ENCODE measurements at places on chromosomes 4 and X. TPM values are rescaled to one million over a fixed set of nuclear protein-coding genes. Genes with fewer than 3 reads are reported as not detected.

Gene STATH
- not detected for polyA plus RNA-seq

Gene TLR10
- not detected for polyA plus RNA-seq

Gene ZBTB49
- polyA plus RNA-seq = 1.9 TPM

Gene RTL9
- polyA plus RNA-seq = 0.02 TPM

Gene GEMIN8
- polyA plus RNA-seq = 32.3 TPM

Gene PRSS12
- polyA plus RNA-seq = 19.4 TPM

Gene HMX1
- not detected for polyA plus RNA-seq

Gene MMRN1
- polyA plus RNA-seq = not detected

Gene TMEM156
- polyA plus RNA-seq = 0.60 TPM

Gene NLGN4X
- 0.15 TPM for polyA plus RNA-seq

Gene ADH1B
- polyA plus RNA-seq = not detected

Gene PAGE2
- not detected for polyA plus RNA-seq

Gene ENOPH1
- polyA plus RNA-seq = 16.5 TPM

Gene MAGEA12
- polyA plus RNA-seq = not detected

Gene KDR
- 0.11 TPM for polyA plus RNA-seq

Gene TSPAN7
- 0.40 TPM for polyA plus RNA-seq

Gene KLHL4
- 1.3 TPM for polyA plus RNA-seq

Gene KIT
- not detected for polyA plus RNA-seq

Gene LGI2
- polyA plus RNA-seq = not detected

Gene DTHD1
- polyA plus RNA-seq = not detected

Gene SNCA
- 63.3 TPM for polyA plus RNA-seq

Gene STK26
- polyA plus RNA-seq = 22.0 TPM

Gene SERTM2
- not detected for polyA plus RNA-seq

Gene CD38
- 0.01 TPM for polyA plus RNA-seq

Gene OPRPN
- not detected for polyA plus RNA-seq

Gene BANK1
- 0.07 TPM for polyA plus RNA-seq

Gene SLC25A6
- 386 TPM for polyA plus RNA-seq

Gene HTN3
- not detected for polyA plus RNA-seq

Gene C4orf46
- 7.7 TPM for polyA plus RNA-seq

Gene ANXA3
- 329 TPM for polyA plus RNA-seq

Gene MXRA5
- polyA plus RNA-seq = 5.5 TPM

Gene PASD1
- polyA plus RNA-seq = not detected

Gene FAT4
- polyA plus RNA-seq = 0.42 TPM

Gene LANCL3
- polyA plus RNA-seq = 1.2 TPM

Gene PABPC5
- not detected for polyA plus RNA-seq

Gene ZNF595
- 2.4 TPM for polyA plus RNA-seq

Gene NR3C2
- 0.03 TPM for polyA plus RNA-seq

Gene MAP3K15
- 0.05 TPM for polyA plus RNA-seq

Gene MAGEB17
- not detected for polyA plus RNA-seq

Gene SASH3
- polyA plus RNA-seq = not detected

Gene AKAP14
- polyA plus RNA-seq = not detected

Gene SMC1A
- 43.5 TPM for polyA plus RNA-seq

Gene RLIM
- polyA plus RNA-seq = 13.3 TPM

Gene MAGEB10
- not detected for polyA plus RNA-seq

Gene BST1
- polyA plus RNA-seq = 0.50 TPM

Gene THAP6
- polyA plus RNA-seq = 5.2 TPM

Gene ITIH6
- not detected for polyA plus RNA-seq

Gene FABP2
- polyA plus RNA-seq = not detected

Gene KLHL5
- 27.2 TPM for polyA plus RNA-seq

Gene TLR3
- polyA plus RNA-seq = 4.4 TPM

Gene STOX2
- 1.8 TPM for polyA plus RNA-seq

Gene SLAIN2
- polyA plus RNA-seq = 58.0 TPM

Gene IL1RAPL1
- 0.16 TPM for polyA plus RNA-seq

Gene PRICKLE3
- 13.2 TPM for polyA plus RNA-seq

Gene AMOT
- 0.03 TPM for polyA plus RNA-seq

Gene TRIM2
- 11.0 TPM for polyA plus RNA-seq

Gene ASB9
- 2.9 TPM for polyA plus RNA-seq

Gene HDAC6
- 16.8 TPM for polyA plus RNA-seq

Gene XG
- polyA plus RNA-seq = 0.11 TPM
